Mesenteric fat pad (tissue), 1 donor: ENCODE measurements at places on chromosomes 3 and 15. TPM values are rescaled to one million over a fixed set of nuclear protein-coding genes. Genes with fewer than 3 reads are reported as not detected.
A peak's percentile ranks its signal among the peaks of the same experiment; 100 is the strongest.

DNA sequence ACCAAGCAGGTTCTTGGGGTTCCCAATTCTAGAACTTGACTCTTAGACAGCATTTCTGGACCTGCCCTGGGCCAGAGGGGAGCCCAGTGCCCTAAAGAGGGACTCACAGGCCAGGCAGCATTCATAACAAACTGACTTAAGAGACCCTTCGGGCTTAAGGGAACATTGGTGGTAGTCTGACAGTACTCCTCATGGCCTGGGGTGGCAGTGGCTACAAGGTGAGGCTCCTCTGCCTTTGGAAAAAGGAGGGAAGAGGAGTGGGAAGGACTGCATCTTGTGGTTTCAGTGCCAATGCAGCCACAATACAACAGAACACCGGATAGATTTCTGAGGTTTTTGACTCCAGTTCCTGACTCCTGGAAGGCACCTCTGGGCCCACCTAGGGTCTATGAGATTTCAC, 172.2 kb upstream of the STRIT1 start:
- DNase-seq, result no peak

DNA sequence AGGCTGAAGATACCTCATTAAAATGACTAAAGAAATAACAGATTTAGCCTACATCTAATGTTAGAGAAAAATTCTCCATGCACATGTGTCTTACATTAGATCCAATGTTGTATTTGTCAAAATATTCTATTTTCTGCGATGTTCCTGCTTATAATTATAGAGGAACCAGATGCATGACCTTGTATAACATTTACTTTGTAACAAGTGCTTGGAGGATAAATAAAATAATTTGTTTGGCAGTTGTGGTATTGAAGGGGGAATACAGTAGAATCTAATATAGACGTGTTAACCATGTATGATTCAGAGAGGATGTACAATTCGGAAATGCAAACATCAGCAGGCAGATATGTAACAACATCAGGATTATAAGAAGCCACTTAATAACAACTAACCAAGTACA, 922.2 kb downstream of the TUSC7 start:
- no peak for DNase-seq

- no peak for DNase-seq
Measured at GRCh38 chr3:38404286-38404685, 49.4 kb upstream of the ACVR2B start.

DNA sequence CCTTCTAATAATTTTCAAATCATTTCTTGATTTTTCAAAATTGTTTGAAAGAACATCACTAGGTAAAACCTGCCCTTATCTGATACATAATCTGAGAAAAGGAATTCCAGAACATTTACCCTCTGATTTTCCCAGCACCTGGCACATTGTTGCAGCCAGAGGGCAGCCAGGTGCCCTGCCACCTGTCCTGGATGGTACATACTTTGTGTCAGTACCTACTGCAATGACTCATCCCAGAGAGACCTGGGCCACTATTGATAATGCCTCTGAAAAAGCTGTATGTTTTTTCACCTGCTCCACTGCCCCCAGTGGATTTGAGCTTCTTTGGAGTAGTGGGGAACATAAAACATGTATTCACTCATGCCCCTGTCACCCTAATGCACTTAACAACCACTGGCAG, 648.9 kb upstream of the GBE1 start:
- DNase-seq, result no peak

- DNase-seq, result no peak
Measured at GRCh38 chr15:91871837-91872236, 18.3 kb downstream of the SLCO3A1 start.

- no peak for DNase-seq
Measured at GRCh38 chr3:31092748-31093589, 198.5 kb upstream of the GADL1 start.

DNA sequence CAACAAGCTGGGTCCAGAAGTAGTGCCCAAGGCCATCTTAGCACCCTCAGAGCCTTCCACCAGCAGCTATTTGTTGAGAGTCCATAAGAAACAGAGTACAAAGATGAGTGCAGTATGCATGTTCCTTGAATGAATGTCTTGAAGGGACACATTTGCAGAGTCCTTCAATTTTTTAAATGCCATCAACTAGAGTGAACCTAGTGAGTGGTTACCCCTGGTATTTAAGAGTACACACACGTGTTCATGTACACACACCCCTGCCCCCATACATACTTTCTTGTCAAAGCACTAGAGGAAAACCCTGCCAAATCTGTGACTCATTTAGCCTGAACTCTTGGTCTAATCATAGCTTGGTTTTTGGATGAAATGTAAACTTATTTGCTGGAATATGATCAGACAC, 84.5 kb upstream of the GALNT15 start:
- DNase-seq, result no peak

DNA sequence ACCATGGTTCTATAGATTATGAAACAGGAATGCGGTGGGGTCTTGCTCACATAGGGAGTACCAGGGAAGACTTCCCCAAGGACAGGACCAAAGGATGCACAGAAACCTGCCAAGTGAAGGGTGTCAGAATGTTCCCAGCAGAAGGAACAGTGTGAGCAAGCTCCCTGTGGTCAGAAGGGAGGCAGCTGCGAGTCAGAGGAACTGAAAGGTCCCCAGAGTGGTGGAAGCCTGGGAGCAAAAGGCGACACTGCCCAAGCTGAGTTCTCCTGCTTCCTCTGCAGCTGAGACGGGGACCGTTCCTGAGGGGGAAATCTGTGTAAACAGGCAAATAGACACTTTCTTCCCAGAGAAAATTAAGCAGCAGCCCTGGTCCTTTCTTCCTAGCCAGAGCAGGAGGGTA, 14.2 kb upstream of the SLC6A6 start:
- no peak for DNase-seq

- DNase-seq, result no peak
Measured at GRCh38 chr15:50135031-50135551, 16.1 kb upstream of the ATP8B4 start.

- no peak for DNase-seq
Measured at GRCh38 chr3:64278625-64279024, 53.4 kb upstream of the PRICKLE2 start.

DNA sequence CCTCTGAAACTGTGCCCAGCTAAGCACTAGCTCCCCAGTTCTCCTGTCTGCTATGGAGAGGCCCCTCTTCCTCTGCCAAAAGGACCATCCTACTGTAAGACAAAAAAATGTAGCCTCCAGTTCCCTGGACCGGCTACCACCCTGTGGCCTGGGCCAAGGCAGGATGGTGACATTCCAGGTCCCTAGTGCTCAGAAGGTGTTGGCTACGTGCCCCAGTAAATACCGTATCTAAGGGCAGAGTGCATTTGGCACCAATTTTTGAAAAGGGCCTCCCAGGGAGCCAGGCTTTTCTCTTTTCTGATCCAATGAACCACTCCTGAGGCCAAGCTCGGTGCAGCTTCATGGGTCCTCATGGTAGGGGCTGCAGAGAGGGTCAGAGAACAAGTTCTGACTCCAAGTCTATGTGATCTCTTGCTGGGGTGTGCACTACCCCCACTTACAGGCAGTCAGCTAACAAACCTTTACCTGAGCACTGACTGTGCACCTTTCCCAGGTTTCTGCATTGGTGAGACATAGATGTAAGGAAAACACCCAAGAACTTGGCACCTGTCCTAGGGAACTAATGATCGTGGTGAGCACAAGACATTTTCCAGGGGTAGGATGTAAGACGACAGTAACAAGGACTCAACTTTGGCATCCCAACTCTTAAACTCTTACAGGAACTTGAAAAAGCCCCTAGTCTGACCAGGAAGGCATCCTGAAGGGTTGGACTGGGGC, 32.6 kb downstream of the TLE3 start:
- DNase-seq, result no peak

- no peak for DNase-seq
Measured at GRCh38 chr3:186166491-186167288, 57.8 kb upstream of the ETV5 start.

- peak; percentile 89 for DNase-seq
Measured at GRCh38 chr3:123089611-123090331, 22.9 kb downstream of the PDIA5 start.

RASGRP1 gene
- 1.1 TPM for total RNA-seq

SAMD7 gene
- not detected for total RNA-seq

PRR20G gene
- total RNA-seq, result not detected

CLRN1 gene
- total RNA-seq, result not detected

ACVR2B gene
- total RNA-seq, result 2.7 TPM

TMIE gene
- 0.19 TPM for total RNA-seq

P2RY14 gene
- 1.4 TPM for total RNA-seq

GOLGA6L7 gene
- total RNA-seq, result not detected
